ENCODE measurements at places on chromosomes 13 and 19. TPM values are rescaled to one million over a fixed set of nuclear protein-coding genes. Genes with fewer than 3 reads are reported as not detected.

- no peak for DNase-seq
These were observed 683.8 kb upstream of the ATXN8OS start for GRCh38 chr13:69423844-69424243.

Gene URAD
- not detected for total RNA-seq

Gene THAP8
- 5.7 TPM for total RNA-seq

- DNase-seq, result no peak
These were observed 133.6 kb upstream of the MYO16 start for GRCh38 chr13:108495646-108496361.

- DNase-seq, result no peak
These were observed 55.2 kb downstream of the STARD13 start for GRCh38 chr13:33230178-33230881.
